ENCODE measurements at places on chromosomes 6 and 20.

DNA sequence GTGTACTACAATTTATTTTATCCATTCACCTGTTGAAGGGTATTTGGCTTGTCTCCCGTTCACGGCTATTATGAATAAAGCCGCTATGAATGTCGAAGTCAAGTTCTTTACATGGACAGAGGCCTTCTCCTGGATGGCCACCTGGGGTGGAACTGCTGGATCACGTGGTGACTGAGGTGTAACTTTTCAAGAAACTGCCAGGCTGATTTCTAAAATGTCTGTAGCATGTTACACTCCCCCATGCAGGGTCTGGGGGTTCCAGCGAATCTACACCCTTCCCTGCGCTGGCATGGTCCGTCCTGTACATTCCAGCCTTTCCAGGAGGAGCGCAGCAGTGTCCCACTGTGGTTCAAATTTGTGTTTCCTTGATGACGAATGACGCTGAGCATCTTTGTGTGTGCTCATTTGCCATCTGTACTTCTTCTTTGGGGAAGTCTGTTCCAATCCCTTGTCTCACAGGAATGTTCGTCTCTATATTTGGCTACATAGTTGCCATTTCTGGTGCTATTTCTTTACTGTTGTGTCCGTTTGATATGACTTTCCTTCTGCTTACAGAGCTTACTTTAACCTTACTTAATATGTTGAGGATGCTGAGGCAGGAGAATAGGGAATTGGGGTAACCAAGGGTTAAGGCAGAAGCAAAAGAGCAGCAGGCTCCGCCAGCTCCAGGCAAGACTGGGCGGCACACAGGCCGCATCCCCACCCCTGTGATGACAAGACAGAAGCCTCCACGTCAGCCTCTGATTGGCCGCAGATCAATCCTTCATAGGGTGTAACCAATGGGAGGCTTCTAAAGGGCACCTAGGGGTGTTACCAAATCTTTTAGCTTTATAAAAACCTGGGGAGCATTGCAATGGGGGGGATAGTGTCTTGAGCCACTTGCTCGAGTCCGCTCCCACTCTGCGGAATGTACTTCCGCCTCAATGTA lies 106.6 kb downstream of the TAF4 start:
- no peak for DNase-seq

DNA sequence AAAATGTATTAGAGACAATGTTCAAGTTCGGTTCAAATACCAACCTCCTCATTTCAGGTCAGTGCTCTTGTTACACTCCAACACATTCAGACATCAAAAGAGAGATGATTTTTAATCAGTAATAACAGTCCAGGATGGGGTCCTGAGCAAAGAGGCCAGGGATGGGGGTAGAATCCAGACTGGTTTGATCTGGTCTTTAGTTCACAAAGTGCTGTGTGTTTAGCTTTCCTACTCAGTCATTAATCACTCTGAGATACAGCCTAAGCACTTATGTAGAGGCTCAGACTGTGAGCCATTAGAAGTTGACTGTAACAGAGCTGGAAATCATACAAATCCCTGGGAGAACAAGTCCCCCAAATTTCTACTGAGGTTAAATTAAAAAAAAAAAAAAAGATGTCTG lies 241.6 kb downstream of the PTPRK start:
- DNase-seq: no peak

DNA sequence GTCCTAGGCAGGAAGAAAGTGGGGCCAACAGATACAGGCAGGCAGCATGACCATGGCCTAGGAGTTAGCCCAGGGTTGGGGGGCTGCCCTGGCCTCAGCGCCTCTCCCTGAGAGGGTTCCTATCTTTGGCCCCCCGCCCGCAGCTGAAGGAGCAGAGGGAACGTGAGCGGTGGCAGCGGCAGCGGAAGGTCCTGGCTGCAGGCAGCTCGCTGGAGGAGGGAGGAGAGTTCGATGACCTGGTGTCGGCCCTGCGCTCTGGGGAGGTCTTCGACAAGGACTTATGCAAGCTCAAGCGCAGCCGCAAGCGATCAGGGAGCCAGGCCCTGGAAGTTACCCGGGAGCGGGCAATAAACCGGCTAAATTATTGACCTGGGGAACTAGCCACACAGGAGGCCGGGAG lies 32.6 kb downstream of the MOCS1 start:
- DNase-seq: no peak

GRCh38 chr6:31528821-31529328 lies at the start of gene MCCD1:
Gene MCCD1, plus strand, starts transcription at chr6:31528962. Its CDS starts 53 bp downstream, at chr6:31529015.
- DNase-seq: no peak

GRCh38 chr6:15553736-15554294 lies 109.0 kb downstream of the DTNBP1 start:
- no peak for DNase-seq

DNA sequence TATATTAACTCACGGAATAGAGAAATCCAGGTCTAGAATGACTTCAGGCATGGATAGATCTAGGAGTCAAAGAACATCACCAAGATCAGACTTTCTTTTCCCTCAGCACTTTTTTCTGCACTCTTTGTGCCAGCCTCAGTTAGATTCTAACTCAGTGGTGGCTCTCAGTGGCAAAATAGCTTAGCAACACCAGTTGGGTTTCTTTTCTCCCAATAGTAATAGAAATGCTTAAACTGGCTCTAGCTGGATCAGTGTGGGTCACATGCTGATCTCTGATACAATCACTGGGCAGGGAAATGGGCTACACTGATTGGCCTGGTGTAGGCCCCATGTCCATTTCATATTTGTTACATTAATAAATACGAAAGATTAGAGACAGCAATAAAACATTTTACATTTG lies 44.2 kb upstream of the ARFGEF2 start:
- DNase-seq: no peak

- DNase-seq: no peak
Measured at GRCh38 chr20:35283441-35284266, 918 bp downstream of the EIF6 start.

DNA sequence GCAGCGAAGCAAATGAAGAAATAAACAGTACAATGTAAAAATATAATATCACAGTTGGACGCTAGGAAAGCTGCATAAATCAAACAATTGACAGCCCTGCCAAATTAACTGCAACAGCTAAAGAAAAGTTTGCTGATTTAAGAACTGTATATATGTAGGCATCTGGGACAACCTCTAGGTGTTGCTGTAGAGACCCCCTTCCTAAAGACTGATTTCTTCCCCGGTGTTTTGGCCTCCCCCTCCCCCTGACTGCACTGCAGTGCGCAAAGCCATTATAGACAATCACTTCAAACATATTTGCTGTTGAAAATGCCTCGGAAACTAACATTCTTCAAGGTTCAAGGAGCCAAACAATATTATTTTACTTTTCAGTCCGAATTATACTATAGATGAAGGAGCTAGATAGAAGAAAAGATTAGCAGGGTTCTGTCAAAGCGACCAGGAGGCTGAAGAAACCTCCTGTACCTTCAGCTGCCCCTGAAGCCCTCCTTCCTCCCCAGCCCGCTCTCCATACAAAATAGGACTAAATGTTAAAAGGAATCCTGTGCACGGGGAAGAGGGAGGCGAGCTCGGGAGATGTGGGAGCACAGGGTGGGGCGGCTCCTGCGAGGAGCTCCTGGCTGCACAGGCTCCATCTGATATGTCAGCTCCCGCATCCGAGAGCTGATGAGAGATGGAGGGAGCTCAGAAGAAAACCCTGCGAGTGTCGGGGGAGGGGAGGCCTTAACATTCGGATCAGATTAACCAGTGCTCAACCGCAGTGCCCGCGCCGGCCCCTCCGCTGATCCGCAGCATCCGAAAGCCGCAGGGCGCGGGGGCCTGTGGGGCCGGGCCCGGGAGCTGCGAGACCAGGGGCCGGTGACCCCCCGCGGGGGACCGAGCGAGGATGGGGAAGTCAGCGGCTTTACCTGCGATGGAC lies 822 bp downstream of the ELOVL4 start:
- DNase-seq: no peak

- DNase-seq: no peak
Measured at GRCh38 chr6:20574355-20574754, 40.1 kb downstream of the CDKAL1 start.

DNA sequence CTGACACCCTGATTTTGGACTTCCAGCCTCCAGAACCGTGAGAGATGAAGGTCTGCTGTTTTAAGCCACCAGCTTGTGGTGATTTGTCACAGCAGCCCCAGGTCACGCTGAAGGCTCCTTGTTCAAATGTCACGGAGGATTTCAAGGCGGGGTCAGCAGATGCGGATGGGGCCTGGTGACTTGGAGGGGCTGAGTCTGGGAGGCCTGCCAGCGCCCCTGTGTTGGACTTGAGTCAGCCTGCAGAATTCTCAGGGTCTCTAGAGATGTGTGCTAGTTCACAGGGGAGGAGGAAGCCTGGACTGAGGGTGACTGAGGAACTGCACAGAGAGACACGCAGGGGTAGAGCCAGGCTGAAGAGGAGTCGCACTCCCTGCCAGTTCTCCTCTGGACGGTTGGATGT lies 19.5 kb upstream of the TAF4 start:
- DNase-seq: no peak

DNA sequence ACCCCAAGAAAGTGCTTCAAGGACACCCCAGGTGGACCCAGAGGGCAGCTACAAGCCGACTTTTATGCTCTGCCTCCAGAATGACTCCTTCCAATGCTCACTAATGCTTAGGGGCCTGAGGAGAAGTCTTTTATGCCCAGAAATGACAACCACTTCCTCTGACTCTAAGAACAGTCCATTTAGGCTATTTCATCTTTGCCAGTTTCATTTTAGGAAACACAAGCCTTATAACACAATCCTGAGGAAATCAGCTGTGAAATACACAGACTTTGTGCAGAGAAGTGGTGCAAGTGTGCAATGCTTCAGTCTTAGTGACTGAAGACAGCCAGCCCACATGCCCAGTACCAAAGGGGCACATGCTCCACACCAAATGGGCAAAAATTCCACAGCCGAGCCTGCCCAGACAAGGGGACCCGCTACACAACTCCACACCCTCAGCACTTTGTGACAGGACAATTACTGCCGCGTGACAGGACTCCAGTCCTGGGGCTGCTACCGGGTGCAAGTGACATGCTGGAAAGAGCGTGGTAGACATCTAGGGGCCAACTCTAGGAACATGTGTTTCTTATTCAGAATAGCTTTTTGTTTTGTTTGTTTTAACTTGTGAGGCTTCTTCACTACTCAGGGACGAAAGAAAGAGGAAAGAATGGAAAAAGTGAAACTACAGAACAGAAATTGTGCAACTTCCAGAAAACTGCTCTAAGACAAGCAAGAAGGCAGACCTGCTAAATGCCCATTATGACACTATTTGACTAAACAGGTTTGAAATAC lies 28.2 kb upstream of the PLAGL1 start:
- peak; percentile 36 for DNase-seq

DNA sequence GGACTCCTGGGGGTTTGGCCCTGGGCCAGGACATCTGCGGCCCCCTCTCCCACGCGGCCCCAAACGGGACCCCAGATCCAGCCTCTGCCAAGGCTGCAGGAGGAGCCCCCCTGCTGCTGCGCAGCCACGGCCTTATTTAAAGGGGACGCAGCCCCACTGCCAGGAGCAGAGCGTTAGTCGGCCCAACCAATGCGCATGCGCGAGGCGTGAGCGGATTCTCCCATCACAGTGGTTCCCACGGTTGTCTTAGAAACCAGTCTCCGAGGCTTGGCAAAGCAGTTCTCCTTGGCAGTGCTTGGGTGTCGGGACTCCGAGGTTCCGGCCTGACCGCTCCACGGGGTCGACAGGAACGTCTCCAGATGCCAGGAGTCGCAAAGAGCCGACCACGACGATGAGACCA lies 288.3 kb upstream of the ZNF337 start:
- no peak for DNase-seq

DNA sequence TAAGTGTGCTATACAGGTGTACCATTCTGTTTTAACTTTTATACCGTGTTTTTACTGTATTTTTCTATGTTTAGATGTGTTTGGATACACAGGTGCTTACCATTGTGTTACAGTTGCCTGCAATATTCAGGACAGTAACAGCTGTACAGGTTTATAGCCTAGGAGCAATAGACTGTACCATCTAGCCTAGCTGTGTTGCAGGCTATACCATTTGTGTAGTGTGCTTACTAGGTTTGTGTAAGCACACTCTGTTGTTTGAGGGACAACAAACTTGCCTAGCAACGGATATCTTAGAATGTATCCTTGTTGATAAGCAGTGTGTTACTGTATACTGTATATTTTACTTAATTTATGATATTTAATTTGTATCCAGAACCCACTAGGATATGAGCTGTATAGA lies 35.2 kb downstream of the ADGB start:
- no peak for DNase-seq

GRCh38 chr6:169164986-169165385 lies 88.7 kb downstream of the THBS2 start:
- DNase-seq: no peak

GRCh38 chr6:108945681-108946159 lies 97.5 kb downstream of the ARMC2 start:
- peak; percentile 75 for DNase-seq

- DNase-seq: no peak
Measured at GRCh38 chr6:139439349-139439748, 64.9 kb upstream of the CITED2 start.

GRCh38 chr20:20225325-20226043 lies 142.4 kb upstream of the INSM1 start:
- DNase-seq: no peak

DNA sequence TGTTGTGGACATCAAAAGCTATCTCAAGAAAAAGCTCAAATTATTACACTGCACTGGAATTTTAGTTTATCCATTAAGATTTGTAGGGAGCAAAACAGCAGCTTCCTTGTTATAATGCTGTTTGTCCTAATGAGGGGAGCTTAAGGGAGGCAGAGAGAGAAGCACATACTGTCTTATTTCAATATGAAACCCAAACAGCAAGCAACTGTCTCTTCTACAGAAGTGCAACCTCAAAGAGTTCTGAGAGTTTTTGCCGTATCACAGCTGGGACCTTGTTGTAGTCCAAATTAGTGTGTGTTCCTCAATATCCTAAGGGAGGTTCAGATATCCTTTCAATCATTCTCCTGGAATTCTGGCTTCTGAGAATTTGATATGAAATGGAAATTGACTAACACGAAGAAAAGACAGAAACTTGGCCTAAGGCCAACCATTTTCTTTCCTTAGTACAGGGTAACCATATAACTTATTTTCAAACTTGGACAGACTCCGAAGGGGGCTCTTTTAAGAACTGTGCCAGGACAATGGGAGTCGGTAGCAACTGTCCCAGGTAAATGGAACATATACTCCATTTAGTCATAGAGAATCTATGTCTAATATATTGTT lies 149.3 kb upstream of the CCN2 start:
- DNase-seq: no peak

GRCh38 chr6:13273202-13273930 lies 55.0 kb downstream of the TBC1D7 start:
- no peak for DNase-seq

GRCh38 chr6:167005350-167006159 lies 6.4 kb downstream of the CEP43 start:
- DNase-seq: peak; percentile 44

All from mucosa of descending colon (tissue), 3 donors.